NCI-H1694 treated with DMSO at 0.1 percent for 48 hours (cell line): ENCODE measurements at places on chromosomes 5 and 9.

- DNase-seq = no peak
Measured at GRCh38 chr5:1510631-1511030, 13.1 kb downstream of the LPCAT1 start.

DNA sequence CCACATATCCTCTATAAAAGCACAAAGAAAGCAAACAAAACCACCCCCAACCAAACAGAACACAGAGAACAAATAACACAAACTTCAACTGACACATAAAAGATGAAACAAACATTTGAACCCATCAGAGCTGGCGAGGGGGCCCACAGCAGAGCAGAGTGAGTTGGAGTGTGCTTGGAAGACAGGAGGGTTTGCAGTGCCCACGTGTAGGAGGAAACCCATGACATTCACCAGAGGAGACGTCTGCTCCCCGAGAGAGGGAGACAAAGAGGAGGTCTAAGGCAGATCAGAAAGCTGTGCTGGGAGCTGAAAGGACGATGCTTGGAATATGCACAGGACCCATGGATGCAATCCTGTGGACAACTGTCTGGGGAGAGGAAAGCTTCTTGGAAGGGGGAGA, 27.0 kb downstream of the MRPL36 start:
- peak; percentile 6 for DNase-seq

DNA sequence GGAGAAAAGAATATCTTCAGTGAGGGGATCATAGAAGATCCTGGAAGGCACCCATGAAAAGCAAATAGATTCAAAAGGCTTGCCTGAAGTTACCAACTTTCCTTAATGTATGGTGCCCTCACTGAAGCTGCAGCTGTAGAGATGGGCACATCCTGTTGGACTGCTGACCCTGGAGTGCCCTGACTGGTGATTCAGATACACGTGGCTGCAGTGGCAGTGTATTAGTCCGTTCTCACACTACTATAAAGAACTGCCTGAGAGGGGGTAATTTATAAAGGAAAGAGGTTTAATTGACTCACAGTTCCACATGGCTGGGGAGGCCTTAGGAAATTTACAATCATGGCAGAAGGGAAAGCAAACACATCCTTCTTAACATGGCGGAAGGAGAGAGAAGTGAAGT, 80.3 kb downstream of the OSMR start:
- DNase-seq = no peak

- DNase-seq = no peak
Measured at GRCh38 chr9:14106699-14107098, 207.2 kb downstream of the NFIB start.

DNA sequence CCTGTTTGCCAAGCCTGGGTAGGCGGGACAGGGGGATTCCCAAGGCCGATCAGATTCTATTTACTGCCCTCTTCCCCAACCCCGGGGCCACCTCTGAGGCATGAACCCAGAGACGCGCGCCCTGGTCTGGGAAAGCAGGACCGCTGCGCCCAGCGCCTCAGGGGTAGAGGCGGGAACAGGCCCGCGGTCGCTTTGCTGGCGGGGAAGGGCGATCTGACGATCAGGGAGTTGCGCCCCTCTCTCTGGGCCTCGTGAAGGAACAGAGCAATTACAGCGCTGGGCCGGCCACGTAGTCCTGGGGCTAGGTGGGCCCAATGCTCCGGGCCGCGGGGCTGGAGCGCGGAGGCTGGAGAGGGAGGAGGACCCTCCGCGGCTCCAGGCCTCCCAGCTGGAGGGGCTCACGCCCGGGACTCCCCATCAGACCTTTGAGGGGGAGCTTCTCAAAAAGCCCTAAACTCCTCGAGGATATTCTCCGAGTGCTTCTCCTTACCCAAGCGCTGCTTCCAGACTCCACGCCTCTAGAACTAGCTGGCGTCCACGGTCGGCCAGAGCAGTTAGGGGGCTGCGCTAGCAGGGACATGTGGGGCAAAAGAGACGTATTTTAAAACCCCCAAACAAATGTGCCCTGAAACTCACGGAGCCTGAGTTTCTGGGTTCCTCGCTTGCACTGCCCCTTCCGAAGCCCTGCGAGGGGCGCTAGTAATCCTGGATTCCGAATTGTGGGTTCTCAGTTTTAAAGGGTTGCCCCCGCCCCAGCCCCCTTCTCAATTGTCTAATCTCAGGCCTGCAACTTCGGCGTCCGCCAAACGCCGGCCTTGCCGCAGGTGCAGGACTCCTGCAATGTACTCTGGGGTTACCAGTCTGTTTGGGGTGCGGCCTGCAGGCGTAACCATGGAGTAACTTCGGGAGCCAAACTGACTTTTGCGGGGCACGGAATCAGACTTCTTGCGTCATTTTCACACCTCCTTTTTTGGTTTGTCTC, 57.6 kb downstream of the TMEM174 start:
- DNase-seq = no peak

DNA sequence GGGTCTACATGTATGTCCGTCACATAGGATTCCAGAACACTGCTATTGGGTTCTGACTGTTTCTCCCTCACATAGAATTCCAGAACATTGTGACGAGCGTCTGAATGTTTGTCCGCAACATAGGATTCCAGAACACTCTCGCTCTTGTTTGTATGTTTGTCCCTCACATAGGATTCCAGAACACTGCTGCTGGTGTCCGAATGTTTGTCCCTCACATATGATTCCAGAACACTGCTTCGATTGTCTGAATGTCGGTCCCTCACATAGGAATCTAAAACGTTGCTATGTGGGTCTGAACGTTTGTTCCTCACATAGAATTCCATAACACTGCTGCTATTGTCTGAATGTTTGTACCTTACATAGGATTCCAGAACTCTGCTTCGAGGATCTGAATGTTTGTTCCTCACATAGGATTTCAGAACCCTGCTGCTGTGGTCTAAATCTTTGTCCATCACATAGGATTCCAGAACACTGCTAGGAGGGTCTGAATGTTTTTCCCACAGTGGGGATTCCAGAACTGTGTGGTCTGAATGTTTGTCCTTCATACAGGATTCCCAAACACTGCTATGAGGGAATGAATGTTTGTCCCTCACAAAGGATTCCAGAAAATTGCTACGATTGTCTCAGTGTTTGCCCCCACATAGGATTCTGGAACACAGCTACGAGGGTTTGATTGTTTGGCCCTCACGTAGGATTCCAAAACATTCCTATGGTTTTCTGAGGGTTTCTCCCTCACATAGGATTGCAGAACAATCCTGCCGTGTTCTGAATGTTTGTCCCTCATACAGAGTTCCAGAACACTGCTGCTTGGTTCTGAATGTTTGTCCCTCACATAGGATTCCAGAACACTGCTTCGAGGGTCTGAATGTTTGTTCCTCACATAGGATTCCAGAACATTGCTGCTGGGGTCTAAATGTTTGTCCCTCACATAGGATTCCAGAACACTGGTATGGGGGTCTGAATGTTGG, 220.5 kb downstream of the FOXD4L6 start:
- DNase-seq = no peak

GRCh38 chr9:105053209-105053652, 125.3 kb upstream of the ABCA1 start:
- DNase-seq = no peak

- DNase-seq = peak; percentile 39
Measured at GRCh38 chr5:73625372-73625943, 538 bp upstream of the ARHGEF28 start.

DNA sequence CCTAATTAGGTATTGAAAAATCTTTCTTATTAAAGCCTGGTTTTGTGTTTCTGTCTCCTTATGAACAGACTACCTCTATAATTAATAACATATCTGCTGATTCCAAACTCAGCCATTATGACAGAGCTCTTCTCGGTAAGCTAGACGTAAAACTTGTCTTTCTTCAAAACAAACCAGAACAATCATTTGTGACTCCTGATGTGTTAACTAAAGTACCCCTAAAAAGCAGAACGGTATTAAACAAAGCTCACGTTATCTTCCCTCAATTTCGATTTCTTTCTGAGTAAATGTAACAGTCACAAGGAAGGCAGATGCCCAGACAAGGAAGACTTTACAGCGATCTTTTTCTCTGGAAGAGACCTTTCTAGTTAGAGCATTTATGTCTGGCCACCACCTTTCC, 1.8 kb downstream of the SEMA5A start:
- DNase-seq = no peak

GRCh38 chr5:53323511-53323910, 156.9 kb upstream of the FST start:
- no peak for DNase-seq

DNA sequence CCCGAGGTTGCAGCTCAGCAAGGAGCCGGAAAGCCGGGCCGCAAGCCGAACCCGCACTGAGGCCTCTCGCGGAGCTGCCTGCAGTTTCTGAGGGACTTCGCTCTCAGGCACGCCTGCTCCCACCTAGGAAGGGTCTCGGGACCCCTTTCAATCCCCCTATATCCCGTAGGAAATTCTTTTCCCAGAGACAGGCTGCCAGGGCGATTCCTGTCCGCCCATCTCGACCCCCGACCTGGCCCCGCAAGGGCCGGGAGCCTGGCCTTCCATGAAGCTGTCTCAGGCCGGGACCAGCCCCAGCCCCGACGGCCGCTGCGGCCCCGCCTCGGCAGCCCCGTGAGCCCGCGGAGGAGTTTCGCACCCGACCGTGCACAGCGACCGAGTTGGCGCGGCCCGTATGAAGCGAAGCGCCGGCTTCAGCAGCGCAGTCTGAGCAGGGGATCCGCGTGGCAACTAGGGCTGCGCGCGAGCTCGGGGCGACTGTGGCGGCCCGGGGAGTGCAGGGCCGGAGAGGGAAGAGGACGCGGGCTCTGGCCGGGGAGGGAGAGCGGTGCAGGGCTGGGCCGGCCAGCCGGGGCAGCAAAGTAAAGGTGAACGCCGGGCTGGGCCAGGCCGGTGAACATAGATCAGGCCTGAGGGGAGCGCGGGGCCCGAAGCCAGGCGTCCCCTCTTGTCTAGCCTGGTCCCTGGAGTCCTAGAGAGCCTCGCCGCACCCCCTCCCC, 977 bp upstream of the PRDM12 start:
- DNase-seq = no peak

GRCh38 chr5:14663734-14664269, 716 bp upstream of the OTULIN start:
- DNase-seq = peak; percentile 65

- no peak for DNase-seq
Measured at GRCh38 chr9:100549048-100549447, 28.8 kb upstream of the CAVIN4 start.

DNA sequence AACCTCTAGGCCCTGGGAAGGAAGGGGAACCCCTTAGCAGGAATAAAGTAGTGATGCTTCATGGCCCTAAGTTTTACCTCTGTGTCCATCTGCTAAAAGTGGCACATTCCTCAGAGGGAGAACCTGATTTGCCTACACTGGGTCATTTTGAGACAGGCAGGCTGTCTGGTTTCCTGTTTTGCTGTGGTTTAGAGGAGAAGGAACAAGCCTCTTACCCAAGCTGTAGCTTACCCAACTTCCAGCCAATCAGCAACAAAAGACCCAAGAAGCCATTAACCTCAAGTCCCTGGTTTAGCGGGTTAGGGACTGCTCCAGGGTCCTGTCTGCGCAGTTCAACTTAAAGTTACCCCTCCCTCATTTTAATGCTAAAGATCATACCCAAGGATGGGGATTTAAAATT, 411.0 kb downstream of the MAT2B start:
- peak; percentile 8 for DNase-seq

DNA sequence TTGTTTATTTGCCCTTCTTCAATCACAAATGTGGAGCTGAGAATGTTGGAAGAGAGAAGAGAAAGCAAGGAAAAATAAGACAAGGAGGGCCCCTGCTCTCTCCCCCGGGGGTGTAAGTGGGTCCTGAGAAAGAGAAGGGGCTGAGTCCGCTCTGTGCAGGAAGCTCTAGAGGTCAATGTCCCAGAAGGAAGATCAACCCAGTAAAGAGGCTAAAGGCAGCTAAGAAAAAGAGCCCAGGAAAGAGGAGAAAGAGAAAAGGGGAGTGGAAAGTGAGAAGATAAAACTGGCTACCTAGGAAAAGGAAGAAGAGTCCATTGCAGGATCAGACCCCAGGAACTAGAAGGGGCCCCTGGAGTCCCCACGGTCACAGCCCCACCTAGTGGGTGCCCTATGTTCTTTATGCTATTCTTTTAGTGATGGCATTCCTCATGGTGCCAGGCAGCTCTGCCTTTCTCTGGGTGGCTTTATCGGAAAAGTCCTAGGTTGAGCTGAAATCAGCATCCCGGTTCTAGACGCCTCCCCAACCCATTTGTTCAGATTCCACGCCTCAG, 583.4 kb downstream of the ACTL7B start:
- DNase-seq = peak; percentile 46

- DNase-seq = no peak
Measured at GRCh38 chr5:1155191-1156032, 43.5 kb upstream of the SLC12A7 start.

DNA sequence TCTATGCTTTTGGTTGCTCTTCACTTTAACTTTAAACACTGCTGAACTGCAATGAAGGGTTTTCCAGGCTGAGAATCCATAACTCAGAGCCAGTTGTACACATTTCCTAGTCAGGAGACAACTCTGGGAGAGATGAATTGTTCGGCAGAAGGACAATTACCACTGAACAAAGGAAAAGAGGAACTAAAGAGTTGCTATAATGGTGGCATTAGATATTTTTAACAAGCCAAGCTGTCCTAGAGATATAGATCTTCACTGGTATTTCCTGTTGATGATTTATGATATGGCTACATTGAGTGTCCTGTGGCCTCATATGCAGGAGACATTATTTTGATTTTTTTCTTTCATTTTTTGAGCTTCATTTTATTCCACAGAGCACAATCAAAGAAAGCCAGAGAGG, 219.1 kb upstream of the PCSK5 start:
- no peak for DNase-seq

- DNase-seq = no peak
Measured at GRCh38 chr5:83475935-83476814, 4.6 kb downstream of the VCAN start.

- no peak for DNase-seq
Measured at GRCh38 chr5:169944922-169945680, 35.2 kb downstream of the INSYN2B start.

- no peak for DNase-seq
Measured at GRCh38 chr9:124428751-124429529, 13.7 kb upstream of the PSMB7 start.

- no peak for DNase-seq
Measured at GRCh38 chr5:114857941-114858551, 311.7 kb downstream of the TRIM36 start.

DNA sequence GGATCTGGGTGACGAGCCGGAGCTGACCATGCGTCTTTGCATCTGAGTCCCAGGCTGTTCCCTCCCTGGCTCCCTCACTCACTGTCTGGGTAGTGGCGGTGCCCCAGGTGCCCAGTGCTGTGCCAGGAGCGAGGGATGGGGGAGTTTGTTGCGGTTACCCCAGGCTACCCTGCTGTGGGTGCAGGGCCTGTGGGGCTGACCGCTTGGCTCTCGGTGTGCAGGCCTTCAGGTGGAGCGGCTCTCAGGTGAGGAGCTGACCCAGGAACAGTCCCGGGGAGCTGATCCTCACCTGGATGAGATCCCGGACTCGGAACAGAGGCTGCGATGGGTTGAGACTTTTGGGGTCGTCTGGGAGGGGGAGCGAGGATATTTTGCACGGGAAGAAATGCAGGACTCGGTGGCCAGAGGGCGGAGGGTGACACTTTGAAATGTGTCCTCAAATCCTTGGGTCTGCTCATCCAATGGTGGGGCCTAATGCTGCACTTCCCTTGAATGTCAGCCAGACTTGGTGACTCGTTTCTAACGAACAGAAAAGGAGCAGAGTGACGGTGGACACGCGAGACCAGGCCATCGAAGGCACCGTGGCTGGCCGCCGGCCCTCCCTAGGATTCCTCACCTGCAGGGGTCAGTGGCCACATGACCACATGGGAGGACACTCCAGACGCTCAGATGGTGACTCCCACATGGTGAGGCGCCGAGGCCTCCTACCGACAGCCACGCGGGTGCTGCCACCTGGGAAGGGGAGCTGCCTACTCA, 104.3 kb upstream of the RAPGEF1 start:
- no peak for DNase-seq
